Fibroblast of skin of scalp (primary cell): ENCODE measurements at places on chromosomes 4 and X.

GRCh38 chrX:10979956-10980355 is 131.2 kb upstream of the HCCS start:
- no peak for DNase-seq

- peak; percentile 34 for DNase-seq
These were observed 1682.3 kb upstream of the TENM3 start for GRCh38 chr4:180560896-180561295.

DNA sequence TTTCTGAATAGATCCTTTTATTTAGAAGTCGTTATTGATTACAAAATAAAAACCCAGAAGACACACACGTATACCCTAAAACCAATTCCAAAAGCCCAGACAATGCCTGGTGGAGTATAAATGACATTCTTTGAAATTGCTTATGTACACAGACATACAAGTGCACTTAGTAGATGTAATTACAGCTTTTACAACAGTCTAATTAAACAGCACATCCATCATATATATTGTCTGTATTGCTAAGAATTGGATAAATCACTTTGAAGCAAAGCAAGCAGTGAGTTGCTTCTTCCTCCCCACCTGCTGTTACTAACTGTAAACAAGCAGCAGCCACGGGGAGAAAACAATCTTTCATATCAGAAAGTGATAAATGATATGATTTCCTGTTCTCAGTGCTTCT is 645.7 kb downstream of the TLL1 start:
- DNase-seq, result no peak

DNA sequence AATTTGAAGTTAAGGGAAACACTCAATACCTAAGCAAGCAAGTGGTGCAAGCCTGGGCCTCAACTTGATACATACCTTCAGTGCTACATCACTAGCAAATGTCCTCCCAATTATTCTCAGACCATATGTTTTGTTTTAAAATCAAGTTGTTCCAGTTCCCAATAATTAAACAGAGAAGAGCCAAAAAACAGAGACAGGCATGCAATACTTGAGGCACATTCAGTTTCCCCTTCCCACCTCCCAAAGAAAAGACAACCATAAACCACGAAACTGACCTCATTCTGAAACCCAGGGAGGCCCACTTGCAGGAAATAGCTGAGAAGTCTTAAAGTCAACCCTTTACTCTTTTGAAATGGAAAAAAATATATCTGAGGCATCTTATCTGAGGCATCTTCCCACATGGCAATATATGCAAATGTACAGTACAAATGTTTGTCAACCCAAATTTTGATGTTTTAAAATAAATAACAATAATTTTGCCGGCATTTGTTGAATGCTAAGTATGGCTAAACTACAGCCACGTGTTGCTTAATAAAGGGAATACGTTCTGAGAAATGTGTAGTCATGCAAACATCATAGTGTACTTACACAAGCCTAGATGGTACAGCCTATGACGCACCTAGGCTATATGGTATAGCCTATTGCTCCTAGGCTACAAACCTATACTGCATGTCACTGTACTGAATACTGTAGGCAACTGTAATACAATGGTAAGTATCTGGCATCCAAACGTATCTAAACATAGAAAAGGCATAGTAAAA is 147.5 kb downstream of the TSPAN5 start:
- peak; percentile 94 for DNase-seq

DNA sequence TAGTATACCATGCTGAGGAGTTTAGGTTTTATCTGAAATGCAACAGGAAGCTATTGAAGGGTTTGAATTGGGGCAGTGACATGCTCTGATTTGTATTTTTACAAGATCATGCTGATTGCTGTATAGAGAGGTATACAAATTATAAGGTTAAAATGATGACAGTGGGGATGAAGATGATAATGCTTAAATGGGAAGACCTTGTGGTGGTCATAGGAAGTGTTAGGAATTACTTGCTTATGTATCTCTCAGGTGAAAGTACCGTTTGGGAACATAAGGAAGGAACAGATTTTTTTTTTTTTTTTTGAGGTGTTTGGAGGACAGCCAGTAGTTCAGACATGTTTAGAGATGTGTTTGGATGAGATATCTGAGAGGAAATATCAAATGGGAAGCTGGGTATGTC is 5.0 kb downstream of the BMP2K start:
- DNase-seq, result no peak

- DNase-seq, result peak; percentile 3
These were observed at the start of gene NPFFR2 for GRCh38 chr4:72031868-72032608. NPFFR2 (plus strand) TSS chr4:72032000; CDS start chr4:72128592, 96,592 bp downstream.

DNA sequence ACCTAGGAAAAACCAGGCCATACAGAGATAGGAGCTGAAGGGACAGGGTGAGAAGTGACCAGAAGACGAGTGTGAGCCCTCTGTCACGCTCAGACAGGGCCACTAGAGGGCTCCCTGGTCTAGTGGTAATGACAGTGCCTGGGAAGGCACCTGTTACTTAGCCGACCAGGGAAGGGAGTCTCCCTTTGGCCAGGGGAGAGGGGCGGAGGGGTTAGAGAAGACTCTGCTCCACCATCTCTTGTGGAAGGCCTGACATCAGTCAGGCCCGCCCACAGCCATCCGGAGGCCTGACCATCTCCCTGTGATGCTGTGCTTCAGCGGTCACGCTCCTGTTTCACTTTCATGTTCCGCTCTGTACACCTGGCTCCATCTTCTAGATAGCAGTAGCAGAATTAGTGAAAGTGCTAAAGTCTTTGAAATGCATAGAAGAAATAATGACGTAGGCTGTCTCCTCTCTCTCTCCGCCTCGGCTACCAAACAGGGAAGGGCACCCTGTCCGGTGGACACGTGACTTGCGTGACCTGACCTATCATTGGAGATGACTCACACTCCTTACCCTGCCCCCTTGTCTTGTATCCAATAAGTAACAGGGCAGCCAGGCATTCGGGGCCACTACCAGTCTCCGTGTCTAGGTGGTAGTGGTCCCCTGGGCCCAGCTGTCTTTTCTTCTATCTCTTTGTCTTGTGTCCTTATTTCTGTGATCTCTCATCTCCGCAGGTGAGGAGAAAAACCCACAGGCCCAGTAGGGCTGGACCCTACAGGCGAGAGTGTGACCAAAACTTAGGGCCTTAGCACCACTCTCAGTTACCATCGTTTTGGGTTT is 26.7 kb downstream of the HTT-AS start:
- DNase-seq, result peak; percentile 40

- DNase-seq, result no peak
These were observed 14.0 kb upstream of the CDKN2AIP start for GRCh38 chr4:183430317-183430993.

DNA sequence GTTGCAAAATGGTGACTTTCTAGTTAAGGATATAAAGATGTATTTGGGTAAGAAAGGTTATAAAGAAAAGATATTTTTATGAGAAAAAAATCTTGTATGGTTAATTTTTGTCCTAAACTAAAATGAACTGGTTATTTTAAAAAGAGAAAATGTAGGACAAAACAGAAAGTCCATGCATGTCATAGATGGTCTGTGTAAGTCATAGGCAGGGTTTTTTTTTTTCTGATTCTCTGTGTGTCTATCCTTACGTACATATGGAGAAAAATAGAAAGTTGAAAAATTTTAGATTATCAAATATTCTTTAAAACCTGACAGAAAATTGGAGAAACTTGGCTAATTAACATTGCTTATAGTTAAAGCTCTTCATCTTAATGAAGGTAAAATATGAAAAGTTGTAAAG is 493.4 kb downstream of the IQCM start:
- no peak for DNase-seq

GRCh38 chrX:154349979-154350378 is 24.5 kb downstream of the FLNA start:
- no peak for DNase-seq

GRCh38 chr4:125750399-125750798 is 435.6 kb downstream of the FAT4 start:
- peak; percentile 64 for DNase-seq

GRCh38 chr4:32488690-32489089 is 1768.5 kb downstream of the PCDH7 start:
- peak; percentile 58 for DNase-seq

- no peak for DNase-seq
These were observed 43.1 kb downstream of the MAB21L2 start for GRCh38 chr4:150625033-150625432.

- peak; percentile 0 for DNase-seq
These were observed 1221.1 kb upstream of the ADGRL3 start for GRCh38 chr4:59979061-59979460.

- no peak for DNase-seq
These were observed 112.1 kb downstream of the ARHGAP6 start for GRCh38 chrX:11553594-11553993.

- no peak for DNase-seq
These were observed 1.4 kb upstream of the PHKA1 start for GRCh38 chrX:72715546-72715945.

DNA sequence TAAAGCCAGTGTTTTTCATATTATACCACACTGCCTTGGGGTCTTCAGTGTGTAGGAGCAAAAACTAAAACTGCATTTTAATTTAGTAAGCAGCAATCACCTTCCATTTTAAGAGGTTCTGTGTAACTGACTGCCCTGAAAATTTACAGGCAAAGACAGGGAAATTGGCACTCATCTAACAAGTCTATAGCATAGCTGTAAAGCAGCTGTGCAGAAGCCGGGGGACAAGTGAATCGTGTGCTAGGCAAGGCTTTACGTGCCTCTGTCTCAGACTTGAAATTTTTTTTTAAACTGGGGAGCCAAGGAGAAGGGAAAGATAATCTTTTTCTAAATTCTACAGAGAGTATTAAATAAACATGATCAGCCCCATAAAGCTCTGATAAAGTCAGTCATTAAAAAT is 39.7 kb downstream of the TSPAN5 start:
- no peak for DNase-seq

DNA sequence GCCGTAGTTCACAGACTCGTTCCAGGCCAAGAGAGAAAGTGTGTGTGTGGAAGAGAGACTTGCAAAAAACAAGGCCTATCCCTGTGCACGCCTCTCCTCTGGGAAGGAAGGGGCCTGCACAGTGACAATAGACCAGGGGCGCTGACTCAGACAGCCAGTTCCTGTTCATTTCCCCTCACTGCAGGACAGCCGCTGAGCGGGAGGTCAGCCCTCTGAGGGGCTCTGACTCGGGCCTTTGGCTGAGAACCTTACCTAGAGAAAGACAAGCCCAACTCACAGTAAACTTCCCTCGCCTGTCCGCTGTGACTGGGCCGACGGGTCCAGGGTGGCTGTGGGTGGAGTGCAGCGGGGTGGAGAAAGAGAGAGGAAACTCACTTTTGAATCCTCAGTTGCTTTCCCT is 52.1 kb downstream of the RTL5 start:
- DNase-seq, result no peak

DNA sequence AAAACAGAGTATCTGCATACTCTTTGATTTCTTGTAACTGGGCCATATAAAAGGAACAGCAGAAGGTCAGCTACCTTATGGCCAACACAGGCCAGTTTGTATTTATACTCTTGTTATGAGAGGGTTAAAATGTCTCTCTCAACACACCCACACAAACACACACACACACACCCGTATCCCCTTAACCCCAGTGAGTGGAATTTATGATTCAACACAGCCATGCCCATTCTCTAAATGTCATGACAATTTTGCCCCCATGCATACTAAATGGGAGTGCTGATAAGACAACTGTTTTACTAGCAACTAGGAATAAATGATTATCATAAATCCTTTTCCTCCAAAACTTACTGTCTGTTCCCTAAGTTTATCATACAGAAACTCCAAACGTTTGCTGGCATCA is 22.1 kb upstream of the SCD5 start:
- no peak for DNase-seq

- no peak for DNase-seq
These were observed 3.6 kb downstream of the SLC10A6 start for GRCh38 chr4:86845593-86845992.

- no peak for DNase-seq
These were observed 897.3 kb upstream of the EPHA5 start for GRCh38 chr4:66567551-66567950.

GRCh38 chr4:19399001-19399400 is 852.7 kb upstream of the SLIT2 start:
- peak; percentile 76 for DNase-seq

DNA sequence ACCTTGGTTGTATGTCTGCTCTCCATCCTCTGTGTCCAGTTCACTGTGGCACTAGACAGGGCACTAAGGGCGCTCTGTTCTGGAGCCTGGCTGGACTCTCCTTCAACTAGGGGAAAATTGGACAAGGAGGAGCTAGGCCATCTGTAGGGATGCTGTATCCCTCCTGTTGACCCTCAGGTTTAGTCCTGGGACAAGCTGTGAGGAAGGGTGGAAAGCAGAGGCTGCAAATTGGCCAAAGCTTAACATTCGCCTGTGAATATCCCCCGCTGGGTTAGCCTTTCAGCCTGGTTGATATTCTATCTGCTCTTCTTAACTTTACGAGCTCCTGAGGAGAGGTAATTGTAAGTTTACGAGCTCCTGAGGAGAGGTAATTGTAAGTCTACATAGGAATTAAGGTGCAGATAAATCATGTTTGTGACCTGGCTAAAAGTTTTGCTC is 64.4 kb upstream of the ENPEP start:
- no peak for DNase-seq

DNA sequence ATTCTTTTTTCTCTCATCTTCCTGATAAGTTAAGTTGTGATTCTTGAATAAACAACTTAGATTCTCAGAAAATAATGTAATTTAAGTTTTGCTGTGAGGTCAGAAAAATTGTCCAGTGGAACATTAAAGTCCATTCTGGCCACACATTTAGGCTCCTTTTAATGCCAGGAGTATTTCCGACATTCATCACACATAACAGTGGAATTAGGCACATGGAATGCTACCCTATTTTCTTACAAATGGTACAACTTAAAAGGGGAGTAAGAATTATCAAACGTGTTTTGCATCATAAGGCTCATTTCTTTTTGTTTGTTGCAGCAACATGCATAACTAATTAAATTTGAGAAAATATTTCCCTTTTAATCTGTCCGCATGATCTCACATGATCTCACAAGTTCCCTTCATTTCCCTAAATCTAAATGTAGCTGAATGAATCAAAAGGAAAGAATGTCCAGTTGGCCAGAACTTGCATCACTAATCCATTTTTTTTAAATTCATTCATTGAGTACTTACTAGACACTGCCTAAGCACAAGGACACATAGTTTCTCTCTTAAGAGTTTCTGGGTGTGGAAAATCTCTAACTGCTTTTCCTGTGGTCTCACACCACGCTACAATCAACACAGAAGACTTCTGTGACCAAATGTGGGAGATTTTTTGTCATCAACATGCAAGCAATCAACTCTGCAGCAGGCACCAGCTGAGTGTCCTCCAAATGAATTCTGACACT is 22.0 kb downstream of the SPARCL1 start:
- peak; percentile 88 for DNase-seq

DNA sequence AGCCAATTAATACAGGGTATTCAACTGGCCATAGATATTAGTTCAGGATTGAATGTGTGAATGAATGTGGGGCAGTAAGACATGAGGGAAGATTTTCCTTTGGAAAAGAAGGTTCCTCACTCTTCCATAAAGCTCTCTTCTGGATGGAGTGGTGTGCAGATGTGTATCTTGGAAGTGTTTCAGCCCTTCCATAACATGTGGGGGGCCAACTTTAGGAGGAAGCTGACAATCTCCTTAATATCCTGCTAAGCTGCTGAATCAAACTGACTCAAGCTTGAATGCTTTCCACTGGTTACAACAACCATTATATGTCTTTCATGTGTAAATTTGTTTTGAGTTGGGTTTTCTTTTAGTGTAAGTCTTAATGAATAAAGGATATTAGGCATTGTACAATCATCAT is 40.3 kb downstream of the FANCB start:
- peak; percentile 54 for DNase-seq

GRCh38 chr4:45795135-45795534 is 328.7 kb downstream of the GABRG1 start:
- DNase-seq, result no peak
